ENCODE measurements at places on chromosomes 3 and 15.

DNA sequence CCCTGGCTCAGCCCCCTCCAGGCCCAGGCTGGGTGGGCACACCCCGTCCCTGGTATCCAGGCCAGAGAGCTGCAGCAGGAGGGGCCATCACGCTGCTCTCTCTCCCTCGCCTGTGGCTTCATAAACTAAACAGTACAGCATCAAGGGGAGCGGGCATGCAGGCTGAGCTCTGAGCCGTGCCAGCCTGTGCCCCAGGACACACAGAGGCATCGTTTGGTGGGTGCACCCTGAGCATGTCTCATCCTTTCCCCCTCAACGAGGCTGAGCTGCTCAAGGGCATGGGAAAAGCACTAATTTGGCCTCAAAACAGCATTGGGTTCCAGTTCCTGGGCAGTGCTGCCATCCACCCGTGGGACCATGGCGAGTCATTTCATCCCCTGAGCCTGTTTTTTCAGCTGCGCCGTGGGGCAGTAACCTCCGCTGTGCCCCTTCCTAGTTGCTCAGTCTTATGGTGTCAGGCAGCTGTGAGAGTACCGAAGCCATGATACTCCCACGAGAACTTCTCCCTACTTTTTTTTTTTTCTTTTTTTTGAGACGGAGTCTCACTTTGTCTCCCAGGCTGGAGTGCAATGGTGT, 79.6 kb downstream of the CPN2 start:
- no peak for DNase-seq

DNA sequence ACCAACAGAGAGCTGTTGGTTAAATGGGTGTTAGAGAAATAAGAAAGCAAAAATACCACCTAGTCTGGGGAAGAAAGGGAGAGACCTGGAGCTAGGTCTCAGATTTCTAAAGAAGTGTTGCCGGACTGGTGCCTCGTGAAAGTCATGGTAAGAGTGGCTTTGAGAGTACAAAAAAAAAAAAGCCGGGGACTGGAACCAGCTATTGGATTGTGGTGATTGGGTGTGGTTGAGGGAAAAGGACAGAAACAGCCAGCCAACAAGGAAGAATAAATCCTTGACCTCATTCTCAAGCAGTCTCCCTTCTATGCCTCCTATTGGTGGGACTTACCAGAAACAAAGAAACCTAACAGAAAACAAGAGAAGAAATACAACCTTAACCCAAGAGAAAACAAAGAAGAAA, 346.4 kb upstream of the KCNMB2 start:
- no peak for DNase-seq

DNA sequence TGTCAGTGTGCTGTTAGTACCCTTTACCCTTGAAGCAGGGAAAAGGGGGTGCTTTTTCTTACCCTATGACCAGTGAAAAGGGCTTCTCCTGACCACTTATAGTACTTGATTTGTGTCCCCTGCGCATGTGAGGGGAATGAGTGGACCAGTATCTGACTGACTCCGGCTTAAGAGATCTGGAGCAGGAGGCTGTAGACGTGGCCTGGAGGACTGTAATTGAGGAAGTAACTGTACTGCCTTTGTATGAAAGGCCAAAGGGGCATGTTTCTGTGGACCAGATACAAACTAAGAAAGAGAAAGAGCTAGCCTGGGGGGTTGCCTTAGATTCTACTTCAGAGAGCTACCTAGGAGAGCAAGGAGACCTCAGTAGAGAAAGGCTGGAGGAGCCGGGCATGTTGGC, 89.9 kb upstream of the TBL1XR1 start:
- DNase-seq: no peak

GRCh38 chr15:60222404-60222803, 175.4 kb downstream of the ANXA2 start:
- DNase-seq: no peak

- no peak for DNase-seq
Observed at GRCh38 chr3:152076148-152076547, 192.6 kb upstream of the MBNL1 start.

DNA sequence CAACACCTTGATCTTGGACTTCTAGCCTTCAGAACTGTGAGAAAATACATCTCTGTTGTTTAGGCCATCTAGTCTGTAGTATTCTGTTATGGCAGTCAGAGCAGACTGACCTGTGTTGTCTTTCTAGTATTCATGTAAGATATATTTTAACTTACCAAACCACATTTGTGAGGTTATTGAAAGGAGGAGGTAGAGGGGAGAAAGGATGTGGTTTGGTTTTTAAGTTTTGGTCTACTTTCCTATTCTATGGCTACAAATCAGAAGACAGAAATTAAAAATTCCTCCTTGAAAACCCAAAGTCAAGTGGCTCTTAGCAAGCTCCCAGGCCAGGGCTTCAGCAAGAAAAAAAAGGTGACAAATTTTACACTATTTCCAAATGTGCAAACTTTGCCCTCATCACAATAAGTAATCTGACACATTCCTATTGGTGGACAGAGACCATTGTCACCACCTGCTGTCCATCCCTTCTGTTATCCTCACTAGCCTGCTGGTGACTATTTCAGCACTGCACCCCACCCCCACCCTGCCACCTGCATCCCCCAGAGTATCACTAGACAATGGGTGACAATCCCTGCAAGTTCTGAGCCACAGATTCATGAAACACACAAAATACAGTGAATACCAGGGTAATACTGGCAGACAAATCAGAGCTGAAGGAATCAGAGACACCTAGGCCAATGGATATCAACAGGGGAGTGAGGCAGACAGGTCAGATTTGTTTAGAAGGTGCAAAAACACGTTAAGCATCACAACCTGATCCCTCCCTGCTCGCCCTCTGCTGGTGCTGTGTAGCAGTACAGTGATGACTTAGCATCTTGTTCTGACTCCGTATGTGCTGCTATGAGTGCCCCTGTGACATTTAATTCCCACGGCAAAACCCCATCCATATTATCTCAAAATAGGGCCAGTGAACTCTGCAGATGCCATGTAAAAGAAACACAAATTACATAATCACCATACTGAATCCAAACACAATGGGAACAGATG, 79.0 kb upstream of the DCLK3 start:
- peak; percentile 46 for DNase-seq

- DNase-seq: no peak
Observed at GRCh38 chr3:195207056-195207455, 63.9 kb downstream of the XXYLT1 start.

- no peak for DNase-seq
Observed at GRCh38 chr3:186719945-186720739, 3.0 kb downstream of the KNG1 start.

DNA sequence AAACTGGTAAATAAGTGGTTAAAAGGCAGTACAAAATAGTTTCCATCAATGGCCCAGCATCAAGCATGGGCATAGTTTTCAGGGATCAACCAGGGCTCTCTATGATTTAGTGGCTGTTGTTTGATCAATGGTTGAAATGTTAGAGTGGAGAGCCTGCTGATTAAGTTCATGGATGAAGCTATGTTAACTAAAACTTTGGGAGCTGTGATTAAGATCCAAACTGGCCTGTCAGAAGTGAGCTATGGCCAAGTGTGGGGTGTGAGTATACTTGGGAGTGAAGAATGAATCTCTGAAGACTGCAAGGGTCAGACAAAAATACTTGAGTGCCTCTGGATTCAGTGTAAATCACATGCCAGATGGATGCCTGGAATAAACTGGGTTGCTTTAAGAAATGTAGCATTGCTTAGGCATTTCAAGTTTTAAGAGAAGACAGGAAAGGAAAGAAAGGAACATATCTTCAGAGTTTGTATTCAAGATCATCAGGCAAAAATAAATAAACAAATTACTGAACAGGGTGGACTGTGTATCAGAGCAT, 422.2 kb upstream of the ADAMTS9 start:
- no peak for DNase-seq

- DNase-seq: no peak
Observed at GRCh38 chr3:51581524-51581923, 43.0 kb downstream of the RAD54L2 start.

DNA sequence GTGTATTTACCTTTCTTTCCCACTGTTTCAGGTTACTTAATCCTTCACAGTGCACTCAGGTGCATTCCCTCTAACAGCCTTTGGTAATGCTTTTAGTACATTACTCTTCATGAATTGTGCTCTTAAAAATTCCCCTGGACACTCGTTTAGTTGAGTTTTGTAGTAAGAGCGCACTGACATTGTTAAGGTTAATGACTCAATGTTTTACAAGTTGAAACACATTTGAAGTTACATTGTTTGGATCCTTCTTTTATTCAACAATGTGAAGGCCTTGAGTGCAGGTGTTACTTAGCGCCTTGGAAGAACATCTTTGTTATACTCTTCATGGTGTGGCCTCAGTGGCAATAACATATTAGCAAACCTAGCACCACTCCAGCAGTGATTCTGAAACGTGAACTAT, 739.6 kb downstream of the NAALADL2 start:
- DNase-seq: no peak

DNA sequence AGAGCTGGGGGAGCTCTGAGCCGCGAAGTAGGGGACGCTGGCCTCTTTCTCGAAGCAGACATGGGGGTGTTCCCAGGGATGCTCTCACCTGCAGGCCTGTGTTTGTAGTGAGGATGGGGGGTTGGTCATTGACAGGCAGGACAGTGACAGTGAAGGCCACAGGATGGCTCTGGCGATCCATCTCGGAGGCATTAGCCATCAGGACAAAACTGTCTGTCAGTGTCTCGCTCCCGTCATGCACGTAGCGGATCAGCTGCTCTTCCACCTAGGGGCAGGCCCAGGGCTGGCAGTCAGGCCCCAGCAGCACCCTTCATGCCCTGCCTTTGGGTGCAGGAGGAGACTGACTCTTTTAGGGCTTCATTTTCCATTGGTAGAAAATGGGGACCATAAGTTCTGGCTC, 28.0 kb downstream of the CSPG4 start:
- no peak for DNase-seq

GRCh38 chr3:196287090-196287439, 461 bp downstream of the PCYT1A start:
- DNase-seq: peak; percentile 15

DNA sequence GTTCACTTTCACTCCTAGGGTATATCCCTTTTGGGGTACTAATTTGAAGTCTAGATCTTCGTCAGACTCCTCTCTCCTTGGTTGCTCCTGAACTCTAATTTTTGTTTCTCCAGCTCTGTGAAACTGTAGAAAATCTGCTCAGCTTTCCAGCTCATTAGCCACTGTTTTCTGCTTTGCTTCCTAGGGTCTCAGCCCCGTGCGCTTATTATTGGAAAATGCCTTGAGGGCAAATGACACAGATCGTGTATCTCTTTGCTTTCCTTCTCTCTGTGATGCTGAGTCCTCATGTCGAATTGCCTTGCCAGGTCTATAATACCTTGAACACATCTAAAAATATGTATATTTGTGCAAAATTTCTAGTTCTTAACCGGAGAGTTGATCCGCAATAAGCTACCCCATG, 731.1 kb downstream of the EDEM1 start:
- no peak for DNase-seq

DNA sequence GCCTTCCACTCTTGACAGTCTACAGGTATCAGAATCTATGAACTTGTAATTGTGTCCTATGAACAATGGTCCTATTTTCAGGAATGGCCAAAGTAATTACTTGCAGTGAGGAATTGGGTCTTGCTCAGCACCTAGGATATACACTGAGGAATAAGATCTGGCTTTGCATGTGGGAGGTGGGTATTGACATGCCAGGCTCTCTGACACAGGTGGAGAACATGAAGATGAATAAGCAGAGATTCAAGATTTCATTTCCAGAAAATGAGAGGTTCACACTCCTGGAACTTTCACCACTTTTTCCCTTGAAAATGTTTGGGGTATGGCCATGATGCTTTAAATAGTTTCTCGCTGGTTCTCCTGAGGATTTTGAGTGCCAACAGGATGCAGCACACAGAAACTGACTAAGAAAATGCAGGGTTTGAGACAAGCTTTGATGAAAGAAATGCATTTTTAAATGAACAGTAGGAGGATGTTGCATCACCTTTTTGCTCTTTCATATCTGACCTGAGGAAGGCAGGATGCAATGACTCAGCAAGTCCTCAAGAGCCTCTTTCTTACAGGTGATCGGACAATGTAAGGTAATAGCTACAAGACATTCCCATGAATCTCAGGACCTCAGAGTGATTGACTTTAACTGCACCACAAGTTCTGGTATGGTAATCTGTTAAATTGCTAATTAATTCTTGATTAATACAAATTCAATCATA, 3.7 kb downstream of the HRG start:
- no peak for DNase-seq

DNA sequence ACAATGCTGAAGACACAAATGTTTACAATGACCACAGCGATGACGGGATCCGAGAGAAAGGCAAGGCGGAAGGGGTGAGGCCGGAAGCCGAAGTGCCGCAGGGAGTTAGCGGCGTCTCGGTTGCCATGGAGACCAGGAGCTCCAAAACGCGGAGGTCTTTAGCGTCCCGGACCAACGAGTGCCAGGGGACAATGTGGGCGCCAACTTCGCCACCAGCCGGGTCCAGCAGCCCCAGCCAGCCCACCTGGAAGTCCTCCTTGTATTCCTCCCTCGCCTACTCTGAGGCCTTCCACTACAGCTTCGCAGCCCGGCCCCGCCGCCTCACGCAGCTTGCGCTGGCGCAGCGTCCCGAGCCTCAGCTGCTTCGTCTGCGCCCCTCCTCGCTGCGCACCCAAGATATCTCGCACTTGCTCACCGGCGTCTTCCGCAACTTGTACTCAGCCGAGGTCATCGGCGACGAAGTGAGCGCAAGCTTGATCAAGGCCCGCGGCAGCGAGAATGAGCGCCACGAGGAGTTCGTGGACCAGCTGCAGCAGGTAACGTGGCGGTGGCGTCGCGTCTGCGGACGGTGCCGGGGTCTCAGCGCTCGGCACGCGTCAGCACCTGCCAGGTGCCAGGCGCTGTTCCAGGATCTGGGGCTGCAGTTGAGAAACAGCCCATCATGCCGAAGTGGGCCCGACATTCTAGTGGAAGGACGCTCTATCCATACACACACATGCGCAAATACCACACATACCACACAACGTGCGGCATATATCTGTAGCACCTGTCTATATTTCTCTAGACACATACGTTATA, at the start of gene DLEC1:
DLEC1 (plus strand) TSS at position 108 of the 798 bp plus-strand sequence; CDS start at position 126, 18 bp downstream.
- peak; percentile 78 for DNase-seq

DNA sequence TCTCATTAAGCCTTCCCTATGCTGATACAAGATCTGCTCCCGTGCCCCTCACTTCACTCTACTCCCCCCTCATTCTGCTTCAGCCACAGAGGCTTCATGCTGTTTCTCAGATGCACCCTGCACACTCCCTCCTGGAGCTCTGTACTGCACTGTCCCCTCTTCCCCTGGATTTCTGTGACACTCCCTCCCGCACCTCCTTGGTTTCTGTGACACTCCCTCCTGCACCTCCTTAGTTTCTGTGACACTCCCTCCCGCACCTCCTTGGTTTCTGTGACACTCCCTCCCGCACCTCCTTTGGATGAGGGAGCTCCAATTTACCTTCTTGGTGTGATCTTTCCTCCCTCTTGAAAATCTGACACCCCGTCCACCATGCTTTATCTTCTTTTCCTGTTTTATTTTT, 28.2 kb downstream of the BDH1 start:
- no peak for DNase-seq

- DNase-seq: no peak
Observed at GRCh38 chr3:126102530-126102951, 18.6 kb upstream of the SLC41A3 start.

- no peak for DNase-seq
Observed at GRCh38 chr3:10647376-10647775, 142.0 kb upstream of the ATP2B2 start.
